ENCODE measurements at places on chromosomes 1 and 21.

DNA sequence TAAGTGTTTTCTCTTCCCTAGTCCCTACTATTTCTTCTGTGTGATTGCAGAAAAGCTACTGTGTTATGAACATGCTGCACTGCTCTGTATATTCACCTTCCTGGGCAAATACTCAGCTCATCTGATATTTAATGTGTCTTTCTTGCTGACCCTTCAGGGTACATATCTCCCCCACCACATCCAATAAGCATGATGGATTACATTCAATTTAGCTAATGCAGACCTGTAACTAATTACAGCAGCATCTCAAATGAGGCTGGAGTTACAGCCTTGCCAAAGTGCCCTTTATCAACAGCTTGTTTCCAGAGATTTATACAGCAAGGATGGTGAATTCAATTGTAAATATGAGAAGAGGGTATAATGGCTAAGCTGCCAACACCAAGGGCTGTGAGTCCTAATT is 144.0 kb downstream of the KCNH1 start:
- DNase-seq: no peak

DNA sequence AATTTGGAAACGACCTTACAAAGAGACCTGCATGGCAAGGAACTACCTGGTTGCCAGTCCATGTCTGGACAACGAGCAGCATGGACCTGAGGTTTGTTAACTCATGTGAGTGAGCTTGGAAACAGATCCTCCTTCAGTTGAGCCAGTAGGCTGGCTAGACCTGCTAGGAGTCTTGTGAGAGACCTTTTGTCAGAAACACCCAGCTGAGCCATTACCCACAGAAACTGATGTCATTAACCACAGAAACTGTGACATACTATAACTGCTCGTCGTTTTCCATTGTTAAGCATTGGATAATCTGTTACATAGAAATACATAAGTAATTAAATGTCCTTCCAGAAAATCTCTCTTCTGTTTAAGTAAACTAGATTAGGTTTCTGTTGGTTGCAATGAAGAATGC is 211.1 kb upstream of the C21orf91 start:
- no peak for DNase-seq

DNA sequence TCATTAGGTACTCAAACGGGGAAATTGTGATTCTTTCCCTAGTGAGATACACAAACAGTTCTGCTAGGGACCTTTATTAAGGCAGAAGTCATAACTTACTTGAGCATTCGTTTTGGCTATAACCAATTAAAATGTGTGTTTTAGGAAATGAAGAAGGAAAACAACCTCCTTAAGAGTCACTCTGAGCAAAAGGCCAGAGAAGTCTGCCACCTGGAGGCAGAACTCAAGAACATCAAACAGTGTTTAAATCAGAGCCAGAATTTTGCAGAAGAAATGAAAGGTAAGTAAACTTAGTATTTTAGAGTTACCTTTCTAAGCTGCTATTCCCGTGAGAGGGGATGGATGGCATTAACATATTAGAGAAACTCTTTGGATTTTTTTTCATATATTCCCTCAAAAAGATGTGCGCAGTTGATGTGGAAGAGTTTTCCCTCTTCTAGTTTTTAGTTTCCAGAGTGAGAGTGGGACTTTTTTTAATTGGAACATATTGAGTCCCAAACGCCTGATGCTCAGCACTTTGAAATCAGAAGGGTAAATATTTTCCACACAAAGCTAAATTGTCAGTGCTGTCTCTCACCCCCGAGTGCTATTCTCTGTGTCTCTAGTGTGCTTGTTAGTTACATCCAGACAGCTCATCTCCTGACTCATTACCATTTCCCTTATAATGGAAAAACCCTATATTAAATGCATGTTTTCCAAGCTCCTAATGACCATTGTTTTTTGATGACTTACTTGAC is 34.9 kb downstream of the CENPF start:
- DNase-seq: peak; percentile 80

GRCh38 chr1:87292684-87293493 is 35.8 kb upstream of the LMO4 start:
- DNase-seq: peak; percentile 78

DNA sequence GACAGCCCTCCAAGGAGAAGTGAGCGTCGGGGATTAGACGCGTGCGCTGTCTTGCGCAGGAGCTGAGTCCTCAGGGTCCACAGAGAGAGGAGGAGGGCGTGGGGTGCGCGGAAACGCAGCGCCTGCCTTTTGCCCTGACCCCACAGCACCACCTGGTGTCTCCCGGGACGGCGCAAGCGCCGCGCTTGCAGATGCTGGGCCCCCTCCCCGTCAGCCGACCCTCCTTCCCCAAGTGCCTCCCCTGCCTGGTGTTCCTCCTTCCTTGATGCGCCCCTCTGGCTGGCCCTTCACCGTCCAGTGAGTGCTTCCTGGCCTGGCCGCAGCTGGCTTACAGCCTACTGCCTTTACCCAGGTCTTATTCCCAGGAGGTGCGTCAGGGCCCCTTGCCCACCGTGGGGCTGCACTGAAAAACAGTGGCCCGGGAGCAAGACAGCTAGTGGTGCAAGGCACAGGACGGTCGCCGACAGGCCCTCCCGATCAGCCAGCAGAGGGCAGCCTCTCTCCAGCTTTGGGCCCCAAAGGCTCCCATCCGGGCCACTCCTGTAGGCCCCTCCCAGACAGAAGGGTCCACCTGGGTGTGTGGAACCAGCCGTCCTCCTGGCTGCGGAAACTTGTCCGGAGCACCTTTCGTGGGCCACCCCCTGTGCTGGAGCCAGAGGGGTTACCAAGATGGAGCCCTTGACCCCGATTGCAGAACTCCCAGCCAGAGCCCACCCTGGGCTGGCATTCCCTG is 12.9 kb upstream of the PHLDA3 start:
- peak; percentile 83 for DNase-seq

DNA sequence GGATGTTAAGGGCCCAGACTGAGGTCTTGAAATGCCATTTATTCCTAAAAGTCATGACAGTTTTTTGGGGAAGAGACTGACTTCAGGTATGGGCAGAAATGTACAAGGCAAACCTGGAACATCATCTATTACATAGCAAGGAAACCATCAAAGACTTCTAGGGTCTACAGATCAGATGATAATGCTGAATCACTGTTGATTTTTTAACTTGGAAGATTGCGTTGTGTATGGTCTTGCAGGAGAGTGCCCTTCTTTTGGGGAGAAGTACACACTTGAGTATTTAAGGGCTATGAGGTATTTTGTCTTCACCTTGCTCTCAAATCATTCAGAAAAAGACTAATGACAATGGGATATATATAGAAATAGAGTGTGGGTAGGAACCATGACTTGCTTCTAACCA is 15.4 kb upstream of the RD3 start:
- no peak for DNase-seq
